ENCODE measurements at places on chromosomes 2 and 18.

DNA sequence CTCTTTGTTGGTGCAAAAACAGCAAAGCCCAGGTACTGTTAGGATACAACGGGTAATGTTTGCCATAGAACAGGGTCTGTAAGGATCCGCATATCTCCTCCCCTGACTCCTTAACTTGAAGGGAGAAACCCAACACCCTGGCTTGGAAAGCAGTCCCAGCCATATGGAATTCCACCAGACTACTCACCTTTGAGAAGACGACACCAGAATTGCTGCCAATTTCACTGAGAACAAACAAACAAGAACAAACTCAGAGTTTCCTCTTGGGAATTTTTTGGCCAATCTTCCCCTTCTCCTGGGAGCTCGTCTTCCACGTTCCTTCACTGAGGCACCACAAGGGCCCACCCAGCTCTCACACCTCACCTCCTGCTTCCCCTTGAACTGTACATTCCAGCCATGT, 29.2 kb downstream of the CAPN14 start:
- DNase-seq = no peak

- no peak for DNase-seq
Measured at GRCh38 chr2:133658020-133658903, 90.0 kb upstream of the NCKAP5 start.

GRCh38 chr2:223815884-223816570, 21.4 kb downstream of the AP1S3 start:
- DNase-seq = no peak

- no peak for DNase-seq
Measured at GRCh38 chr2:52194342-52194741, 1162.4 kb upstream of the NRXN1 start.

GRCh38 chr2:127913808-127914457, 28.2 kb upstream of the AMMECR1L start:
- DNase-seq = no peak

DNA sequence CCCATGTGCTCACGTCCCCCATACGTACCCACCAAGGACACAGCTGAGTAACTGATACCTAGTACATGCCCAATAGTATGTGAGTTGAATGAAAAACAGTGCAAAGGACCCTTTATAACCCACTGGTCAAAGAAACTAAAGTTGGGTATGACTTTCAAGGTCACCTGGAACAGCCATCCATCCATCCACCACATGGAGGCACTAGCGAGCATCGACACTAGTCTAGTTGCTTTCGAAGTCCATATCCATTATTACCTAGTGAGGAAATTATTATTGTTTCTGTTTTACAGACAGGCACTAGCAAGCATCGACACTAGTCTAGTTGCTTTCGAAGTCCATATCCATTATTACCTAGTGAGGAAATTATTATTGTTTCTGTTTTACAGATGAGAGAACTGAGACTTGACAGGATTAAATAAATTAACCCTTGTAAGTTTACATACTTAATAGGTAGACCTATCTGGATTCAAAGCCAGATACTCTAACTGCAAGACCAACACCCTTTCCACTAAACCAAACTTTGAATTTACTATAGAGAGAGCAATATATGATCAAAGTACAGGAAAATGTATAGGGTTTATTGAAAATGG, 233.7 kb downstream of the METTL4 start:
- DNase-seq = peak; percentile 37

DNA sequence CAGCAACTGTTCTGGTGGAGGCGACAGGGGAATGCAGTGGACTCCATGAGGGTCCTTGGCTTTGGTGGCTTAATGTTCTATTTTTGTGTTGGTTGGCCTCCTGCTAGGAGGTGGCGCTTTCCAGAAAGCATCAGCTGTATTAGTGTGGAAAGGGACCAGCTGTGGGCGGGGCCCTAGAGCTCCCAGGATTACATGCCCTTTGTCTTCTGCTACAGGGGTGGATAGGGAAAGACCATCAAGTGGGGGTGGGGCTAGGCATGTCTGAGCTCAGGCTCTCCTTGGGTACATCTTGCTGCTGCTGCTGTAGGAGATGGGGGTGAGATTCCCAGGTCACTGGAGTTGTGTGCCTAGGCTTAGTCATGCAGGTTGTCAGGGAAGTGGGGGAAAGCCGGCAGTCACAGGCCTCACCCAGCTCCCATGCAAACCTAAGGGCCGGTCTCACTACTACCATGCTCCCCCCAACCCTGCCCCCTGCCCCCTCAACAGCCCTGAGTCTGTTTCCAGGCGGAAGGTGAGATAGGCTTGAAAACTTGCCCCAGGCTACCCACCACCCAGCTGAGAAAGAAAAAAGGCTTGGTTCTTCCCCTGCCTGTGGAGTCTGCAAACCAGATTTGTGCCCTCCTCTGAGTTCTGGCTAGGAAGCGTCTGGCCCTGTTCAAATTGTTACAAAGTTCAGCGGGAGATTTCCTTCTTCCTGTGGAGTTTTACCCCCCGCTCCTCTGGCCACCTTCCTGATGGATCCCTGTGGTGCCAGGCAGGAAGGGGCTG, 141.3 kb upstream of the LYPD1 start:
- no peak for DNase-seq

DNA sequence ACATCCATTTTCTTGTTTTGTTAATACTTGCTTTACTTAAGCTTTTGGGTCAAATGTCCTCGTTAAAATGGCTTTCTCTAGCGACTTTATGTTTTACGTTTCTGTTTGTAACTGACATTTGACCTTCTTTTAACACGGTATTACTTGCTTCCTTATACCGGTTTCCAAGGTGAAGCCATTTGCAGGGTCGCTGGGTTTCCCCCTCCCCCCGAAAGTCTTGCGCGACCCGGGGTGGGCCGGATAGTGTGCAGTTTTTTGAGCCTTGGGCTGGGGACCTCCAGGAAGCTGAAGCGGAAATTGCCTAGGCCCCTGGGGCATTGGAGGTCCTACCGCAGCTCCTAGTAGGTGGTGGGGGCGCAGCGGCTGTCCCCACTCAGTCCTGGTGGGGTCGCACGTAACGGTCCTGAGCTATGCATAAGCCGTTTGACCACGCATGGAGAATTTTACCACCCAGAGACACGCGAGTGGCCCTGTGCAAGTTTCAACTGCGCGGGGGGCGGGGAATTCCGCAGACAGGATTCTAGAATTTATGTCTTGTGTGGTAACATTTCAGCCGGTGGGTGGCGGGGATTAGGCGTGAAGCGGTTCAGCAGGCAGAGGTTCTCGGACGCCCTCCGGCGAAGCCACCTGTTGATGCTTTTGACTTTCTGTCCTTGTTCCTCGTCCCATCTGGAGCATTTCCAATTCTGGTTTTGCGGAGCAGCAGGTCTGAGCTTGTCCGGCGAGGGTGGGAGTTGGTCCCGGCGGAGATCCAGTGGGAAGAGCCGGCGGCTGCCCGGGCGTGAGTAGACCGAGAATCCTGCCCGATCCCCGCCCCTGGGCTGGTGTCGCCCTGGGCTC, 2.4 kb downstream of the CFLAR start:
- peak; percentile 76 for DNase-seq

- no peak for DNase-seq
Measured at GRCh38 chr2:120904379-120904778, 168.7 kb downstream of the GLI2 start.

DNA sequence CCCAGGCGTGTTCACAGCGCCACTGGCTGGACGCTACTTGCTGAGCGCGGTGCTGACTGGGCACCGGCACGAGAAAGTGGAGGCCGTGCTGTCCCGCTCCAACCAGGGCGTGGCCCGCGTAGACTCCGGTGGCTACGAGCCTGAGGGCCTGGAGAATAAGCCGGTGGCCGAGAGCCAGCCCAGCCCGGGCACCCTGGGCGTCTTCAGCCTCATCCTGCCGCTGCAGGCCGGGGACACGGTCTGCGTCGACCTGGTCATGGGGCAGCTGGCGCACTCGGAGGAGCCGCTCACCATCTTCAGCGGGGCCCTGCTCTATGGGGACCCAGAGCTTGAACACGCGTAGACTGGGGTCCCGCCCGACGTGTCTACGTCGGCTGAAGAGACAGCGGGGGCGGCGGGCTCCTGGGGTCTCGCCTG, 891 bp upstream of the KHK start:
- DNase-seq = peak; percentile 69

DNA sequence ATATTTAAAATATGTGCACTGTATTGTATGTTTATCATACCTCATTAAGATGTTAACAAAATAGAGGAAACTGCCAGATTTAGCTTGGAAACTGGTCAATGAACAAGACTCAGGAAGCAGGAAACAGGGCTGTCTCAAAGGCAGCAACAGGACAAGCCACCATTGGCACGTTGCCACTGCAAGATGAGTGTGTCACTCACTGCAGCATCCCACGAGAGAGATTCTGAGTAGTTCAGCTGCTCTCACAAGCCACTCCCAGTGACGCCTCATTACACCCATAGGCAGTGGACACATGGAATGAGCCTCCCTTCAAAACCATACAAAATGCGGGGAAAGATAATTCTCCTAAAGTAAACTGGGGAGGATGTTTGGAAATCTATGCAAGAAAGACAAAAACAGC, 181.9 kb upstream of the DLGAP1 start:
- no peak for DNase-seq

GRCh38 chr2:232925821-232926156, 55.7 kb downstream of the SNORC start:
- no peak for DNase-seq

- no peak for DNase-seq
Measured at GRCh38 chr18:13235981-13236380, 17.4 kb downstream of the LDLRAD4 start.

DNA sequence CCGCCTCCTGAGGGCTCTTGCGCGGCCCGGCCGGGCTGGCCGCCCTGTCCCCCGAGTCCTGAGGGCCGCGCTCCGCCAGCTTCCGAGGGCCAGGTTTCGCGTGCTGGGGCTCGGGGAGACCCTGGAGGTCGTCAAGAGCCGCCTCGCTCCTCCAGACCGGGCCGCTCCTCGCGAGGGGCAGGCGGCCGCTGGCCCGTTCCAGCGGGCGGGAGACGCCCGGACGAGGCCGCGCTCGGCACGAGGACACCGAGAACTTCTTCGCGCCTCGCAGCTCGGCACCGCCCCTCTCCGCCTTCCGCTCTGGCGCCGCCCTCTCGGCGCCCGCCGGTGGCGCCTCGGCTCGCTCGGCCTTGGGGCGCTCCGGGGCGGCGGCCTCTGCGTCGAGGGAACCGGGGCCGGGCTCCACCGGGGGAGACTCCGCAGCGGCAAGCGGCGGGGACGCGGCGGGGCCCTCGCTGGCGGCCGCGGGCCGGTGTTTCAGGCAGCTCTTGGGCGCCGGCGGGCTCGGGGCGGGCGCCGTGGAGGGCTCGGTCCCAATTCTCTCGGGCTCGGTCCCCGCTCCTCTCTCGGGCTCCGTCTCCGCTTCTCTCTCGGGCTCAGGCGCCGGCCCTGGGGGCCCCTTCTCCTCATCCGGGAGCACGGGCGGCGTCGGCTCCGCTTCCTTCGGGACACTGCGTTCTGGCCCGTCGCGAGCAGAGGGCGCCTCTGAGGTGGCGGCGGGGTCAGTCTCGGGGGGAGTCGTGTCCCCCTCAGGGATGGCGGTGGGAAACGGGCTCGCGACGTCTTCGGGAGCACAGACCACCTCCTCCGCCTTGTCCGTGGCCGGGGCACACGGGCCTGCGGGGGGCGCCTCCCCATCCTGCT, 91.6 kb upstream of the MGAT4A start:
- DNase-seq = peak; percentile 47

DNA sequence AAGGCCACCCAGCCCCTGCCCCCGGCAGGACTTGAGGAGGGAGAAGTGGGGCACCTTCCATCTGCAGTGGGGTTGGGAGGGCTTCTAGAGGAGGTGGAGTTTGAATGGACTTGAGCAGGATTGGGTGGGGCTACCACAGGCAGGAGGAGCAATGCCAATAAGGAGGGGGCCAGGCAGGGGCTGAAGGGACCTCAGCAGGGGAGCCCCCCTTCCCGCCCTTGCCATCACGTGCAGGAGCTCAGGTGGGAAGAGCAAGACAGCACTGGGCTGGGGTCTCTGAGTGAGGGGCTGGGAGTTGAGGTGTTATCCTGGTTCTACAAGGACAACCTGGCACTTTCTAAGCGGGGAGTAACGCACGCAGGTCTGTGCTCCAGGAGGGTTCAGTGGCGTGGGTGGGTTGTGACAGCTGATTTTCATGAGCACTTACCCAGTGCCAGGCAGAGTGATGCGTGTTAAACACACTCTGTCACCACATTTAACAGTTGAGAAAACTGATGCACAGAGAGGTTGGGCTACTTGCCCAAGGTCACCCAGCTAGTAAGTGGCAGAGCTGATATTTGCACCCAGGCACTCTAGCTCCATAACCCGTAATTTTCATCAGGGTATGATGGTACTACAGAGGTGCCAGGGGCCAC, 4.8 kb downstream of the CHRND start:
- DNase-seq = no peak

GRCh38 chr2:159616286-159616701, at the start of gene BAZ2B:
TSS of gene BAZ2B (minus strand) at chr2:159616548. CDS start at chr2:159478719, 137,829 bp downstream.
- peak; percentile 52 for DNase-seq

DNA sequence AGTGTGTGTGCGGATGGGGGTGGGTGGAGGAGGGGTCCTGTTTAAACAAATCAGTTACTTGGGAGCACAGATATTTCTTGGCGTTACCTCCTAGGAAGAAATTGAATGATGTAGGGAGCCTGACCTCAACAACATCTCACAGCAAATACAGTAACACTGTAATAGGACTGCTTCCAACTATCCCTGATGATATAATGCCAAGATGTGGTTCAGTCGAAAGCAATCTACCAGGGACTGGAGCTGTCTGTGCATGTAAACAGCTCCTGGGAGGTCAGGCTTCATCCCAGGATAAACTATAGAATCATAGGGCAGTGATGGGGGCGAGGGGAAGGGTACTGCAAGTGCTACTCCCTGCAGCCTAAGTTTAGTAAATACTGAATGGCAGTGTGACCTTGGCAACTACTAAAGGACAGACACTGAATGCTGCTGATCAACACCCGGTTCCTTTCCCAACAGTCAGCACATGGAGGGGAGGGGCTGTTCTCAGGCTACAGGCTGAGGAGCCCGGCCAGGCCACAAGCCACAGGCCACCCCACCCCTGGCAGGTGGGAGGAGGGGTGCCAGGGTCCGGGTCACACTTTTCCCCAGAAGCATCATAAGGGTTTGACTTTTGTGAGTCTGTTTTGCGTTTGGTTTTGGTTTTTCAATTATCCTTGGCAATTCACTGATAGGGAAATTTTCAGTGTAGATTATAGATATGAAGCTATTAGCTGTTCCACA, 85.3 kb upstream of the ZNF397 start:
- no peak for DNase-seq

- DNase-seq = no peak
Measured at GRCh38 chr2:33033606-33034081, 86.9 kb downstream of the LTBP1 start.

GRCh38 chr2:233745073-233745755, 14.9 kb upstream of the UGT1A1 start:
- DNase-seq = no peak

DNA sequence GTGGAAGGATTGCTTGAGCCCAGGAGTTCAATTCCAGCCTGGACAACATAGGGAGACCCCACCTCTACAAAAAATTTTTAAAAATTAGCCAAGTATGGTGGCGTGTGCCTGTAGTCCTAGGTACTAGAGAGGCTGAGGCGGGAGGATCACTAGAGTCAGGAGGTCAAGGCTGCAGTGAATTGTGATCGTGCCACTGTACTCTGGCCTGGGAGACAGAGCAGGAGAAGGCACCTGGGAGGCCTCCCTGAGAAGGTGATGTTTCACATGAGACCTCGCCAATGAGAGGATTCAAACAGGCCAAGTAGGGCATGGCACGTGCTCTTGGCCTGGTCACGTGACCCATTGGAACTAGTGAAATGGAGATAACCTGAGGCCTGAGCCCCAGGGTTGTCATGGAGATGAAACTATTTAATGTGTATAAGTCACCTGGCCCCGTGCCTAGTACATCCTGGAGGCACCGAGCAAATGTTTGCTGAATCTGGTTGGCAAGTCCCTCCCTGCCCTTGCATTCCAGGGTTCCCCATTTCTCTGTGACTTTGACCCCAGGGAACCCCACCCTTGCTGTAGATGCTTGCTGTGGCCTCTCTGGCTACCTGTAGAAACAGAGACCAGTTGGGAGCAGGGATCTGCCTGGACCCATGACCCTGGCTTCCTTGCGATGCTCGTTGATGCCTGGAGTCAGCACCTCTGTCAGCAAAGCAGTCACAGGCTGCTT, 26.1 kb upstream of the ROCK2 start:
- no peak for DNase-seq
